ENCODE measurements at places on chromosomes 5 and 9.
A peak's percentile ranks its signal among the peaks of the same experiment; 100 is the strongest.

DNA sequence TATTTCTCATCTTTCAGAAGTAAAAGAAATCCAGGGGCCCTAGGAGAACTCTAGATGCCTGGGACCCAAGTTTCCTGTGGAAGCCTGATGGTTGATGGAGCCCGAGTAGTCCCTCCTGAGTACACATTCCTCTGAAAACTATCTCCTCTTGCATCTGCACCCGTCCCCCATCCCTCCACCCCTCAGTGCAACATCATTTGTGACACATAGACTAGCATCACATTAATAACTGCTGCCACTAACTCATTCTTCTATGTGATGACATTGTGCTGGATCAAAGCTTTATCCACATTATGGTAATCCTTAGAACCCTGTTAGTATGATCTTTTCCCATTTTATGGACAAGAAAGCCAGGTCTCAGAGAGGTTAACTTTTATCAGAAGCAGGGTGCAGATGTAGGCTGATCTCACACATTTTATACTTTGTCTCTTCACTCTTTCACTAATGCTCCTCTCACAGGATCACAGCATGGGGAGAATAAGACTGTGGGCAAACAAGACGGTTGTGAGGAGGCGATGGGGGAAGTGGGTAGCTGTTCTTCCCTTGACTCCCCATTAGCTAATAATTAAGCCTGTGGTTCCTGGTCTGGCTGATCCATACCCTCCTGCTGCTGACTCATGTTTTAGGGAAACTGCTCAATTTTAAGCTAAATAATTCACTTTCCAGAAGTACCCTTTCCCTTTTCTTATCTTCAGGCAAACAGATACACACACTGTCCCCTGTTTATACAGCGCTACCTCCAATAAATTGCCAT lies 3.9 kb upstream of the HK3 start:
- no peak for DNase-seq

- DNase-seq: no peak
Measured at GRCh38 chr5:9362600-9362999, 183.3 kb downstream of the SEMA5A start.

DNA sequence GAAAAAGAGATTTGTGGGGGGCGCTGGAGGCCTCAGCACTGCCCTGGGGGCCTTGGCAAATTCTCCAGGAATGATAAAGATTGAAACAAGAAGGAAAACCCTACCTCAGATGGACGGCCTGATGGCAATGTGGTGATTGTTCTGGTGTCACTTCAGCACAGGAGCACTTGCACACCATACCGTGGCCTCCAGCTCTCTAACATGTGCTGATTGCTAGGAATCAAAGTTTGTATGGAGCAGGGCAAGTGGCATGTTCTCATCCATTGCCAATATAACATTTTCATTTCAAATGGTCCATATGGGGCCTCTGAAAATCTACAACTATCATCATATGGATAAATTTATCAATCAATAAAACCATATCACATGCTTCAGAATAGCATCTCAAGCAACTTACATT lies 253.0 kb downstream of the DEPDC1B start:
- no peak for DNase-seq

DNA sequence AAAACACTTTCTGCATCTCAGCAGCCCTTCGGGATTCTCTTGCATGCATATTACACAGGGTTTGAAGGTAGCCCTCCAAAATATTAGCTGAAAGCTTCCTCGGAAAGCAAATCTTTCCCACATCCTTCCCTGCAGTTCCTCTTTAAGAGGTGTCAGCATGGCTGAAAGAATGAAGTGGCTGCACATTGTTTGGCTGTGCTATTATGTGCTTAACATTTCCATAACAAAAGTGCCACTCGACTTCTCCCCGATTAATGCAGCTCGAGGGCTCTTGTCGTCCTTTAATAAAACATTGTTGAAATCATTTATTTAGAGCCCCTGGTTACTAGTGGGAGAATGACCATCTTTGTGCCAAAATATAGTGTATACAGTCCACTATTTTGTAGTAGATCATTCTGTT lies 6.5 kb downstream of the GAS1 start:
- DNase-seq: no peak

GRCh38 chr9:83992407-83992806 lies 11.8 kb downstream of the RMI1 start:
- DNase-seq: peak; percentile 49

- no peak for DNase-seq
Measured at GRCh38 chr5:93572608-93573353, 8.2 kb downstream of the NR2F1-AS1 start.

GRCh38 chr5:53165431-53166182 lies 56.0 kb upstream of the MOCS2 start:
- no peak for DNase-seq

GRCh38 chr5:19301271-19301670 lies 686.7 kb downstream of the CDH18 start:
- no peak for DNase-seq

DNA sequence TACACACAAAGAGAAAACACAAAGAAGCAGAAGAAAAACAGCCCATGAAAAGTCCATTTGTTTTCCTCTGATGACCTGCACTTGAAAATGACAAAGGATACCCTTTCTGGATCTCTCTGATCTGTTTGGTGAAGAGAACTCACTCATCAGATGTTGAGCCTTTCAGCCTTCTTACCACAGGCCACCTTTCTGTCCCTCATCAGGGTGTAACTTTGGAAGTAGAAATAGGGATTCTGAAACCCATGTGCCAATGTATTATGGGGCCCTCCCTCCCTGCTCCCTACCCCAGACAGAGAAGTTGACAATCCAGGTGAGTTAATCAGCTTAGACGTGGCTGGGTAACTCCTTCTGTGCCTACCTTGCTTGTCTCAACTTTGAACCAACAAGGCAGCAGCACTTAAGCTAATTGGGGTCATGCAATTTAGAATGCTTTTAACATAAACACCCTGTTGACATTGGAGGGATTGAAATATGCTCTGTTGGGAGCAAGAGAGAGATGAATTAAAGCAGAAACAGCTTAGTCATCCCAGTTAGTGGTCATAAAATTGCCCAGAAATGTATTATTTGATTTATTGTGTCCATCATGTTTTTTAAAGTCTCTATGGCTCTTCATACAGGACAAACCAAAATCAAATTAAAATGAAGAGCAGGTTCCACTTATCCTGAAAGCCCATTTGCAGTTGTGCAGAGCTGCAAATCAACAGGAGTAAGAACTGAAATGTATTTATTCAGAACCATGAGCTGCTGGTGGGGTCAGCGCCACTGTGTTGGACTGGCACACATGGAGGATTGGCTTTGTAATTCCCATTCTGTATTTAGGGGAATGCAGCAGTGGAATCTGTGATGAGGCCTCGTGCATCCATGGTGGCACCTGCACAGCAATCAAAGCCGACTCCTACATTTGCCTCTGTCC lies 132.0 kb downstream of the LIFR start:
- peak; percentile 42 for DNase-seq

- peak; percentile 5 for DNase-seq
Measured at GRCh38 chr5:111384220-111384619, 128.1 kb downstream of the STARD4 start.

GRCh38 chr9:129673602-129674001 lies 8.2 kb downstream of the PRRX2 start:
- DNase-seq: no peak

DNA sequence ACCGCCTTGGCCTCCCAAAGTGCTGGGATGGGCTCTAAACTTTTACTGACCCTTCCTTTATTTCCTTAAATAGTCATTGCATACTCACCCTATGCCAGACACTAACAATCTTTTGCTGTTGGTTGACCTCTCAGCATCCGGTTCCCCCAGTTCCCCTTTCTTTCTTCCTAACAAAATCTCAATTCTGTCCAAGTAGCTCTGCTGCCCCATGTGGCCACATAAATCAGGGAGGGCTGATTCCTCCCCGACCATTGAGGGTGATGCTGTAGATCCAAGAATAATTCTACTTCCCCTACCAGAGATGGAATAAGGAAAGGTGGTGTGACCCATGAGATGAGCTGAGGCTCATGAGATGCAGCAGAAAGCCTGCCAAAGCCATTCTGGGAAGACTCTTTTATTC lies 315.3 kb upstream of the MSX2 start:
- DNase-seq: no peak

DNA sequence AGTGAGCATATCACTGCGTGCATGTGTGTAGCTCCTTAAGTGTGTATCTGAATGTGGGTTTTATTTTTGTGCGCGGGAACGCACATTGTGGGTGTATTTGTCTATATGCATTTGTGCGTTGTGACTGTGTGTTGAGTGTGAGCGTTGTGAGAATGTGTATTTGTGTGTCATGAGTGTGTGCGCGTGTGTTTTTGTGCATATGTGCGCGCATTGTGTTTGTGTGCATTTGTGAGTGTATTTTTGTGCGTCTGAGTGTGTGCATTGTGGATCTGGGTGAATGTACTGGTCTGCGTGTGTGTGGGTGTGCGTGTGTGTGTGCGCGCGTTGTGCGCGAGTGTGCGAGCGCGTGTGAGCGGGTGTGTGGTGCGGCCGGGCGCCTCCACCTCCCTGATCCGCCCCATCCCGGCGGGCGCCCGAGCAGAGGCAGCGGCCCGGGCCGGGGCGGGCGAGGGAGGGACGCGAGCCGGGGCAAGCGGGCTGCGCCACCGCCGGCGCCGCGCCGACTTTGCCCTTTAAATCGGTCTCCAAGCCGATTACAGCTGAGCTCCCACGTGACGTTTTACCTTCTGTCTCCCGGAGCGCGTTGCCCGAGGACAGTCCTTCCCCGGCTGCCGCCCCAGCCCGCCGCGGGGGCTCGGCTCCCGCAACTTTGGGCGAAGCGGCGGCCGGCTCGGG lies at the start of gene RASGRF2:
TSS of gene RASGRF2 (plus strand) at position 596 of the 675 bp plus-strand sequence. CDS start 376 bp downstream, outside the sequence.
- peak; percentile 13 for DNase-seq

GRCh38 chr5:39376293-39376714 lies 12.0 kb upstream of the C9 start:
- DNase-seq: peak; percentile 59

DNA sequence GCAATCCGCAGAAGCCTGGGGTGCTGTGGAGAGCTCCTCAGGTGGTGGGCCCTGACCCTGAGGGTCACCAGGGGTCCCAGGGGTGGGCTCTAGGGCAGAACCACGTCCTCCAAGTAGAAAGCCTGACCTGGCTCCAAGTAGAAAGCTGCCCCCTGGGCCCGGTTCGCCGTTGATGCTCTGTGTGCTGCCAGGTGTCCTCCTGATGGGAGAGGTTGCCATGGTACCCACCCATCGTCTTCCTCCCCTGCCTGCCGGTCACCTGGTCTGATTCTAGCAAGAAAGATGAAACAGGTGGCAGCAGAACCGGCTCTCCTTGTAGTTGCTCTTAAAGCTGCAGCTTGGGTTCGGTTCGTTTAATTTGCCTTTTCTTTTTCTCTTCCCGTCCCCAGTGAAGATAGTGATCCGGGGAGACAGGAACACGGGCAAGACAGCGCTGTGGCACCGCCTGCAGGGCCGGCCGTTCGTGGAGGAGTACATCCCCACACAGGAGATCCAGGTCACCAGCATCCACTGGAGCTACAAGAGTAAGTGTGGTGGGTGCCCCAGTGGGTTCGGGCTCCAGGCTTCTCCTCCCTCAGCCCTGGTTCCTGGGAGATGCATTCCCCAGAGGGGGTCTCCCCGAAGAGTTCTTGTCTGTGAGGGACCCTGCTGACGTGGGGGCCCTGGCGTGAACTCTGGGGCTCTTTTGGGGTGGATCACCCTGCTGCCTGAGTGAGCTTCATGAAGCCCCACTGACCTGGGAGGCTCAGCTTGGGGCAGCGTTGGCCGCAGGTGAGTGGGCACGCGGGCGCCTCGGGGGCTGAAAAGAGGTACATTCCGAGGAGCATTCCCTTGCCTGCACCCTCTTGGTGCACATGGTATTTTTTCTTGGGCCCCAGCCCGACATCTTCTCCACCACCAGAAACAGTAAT lies 15.6 kb downstream of the RABL6 start:
- DNase-seq: no peak

GRCh38 chr9:100474082-100474923 lies 1.4 kb downstream of the TMEFF1 start:
- DNase-seq: no peak

DNA sequence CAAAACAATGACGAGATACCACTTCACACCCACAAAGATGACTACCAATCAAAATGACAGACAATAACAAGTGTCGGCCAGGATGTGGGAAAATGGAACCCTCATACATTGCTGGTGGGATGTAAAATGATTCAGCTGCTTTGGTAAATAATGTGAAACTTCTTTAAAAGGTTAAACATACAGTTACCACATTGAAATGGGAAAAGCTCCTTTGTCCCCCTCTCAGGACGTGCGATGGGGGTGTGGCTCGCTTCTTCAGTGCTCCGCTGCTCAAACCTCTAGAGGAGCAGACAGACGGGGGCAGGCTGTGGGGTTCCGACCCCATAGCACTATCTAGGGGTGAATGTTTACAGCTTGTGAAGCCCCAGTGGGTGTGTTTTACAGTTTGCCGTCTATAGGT lies 8.0 kb upstream of the PLPP6 start:
- DNase-seq: peak; percentile 41

DNA sequence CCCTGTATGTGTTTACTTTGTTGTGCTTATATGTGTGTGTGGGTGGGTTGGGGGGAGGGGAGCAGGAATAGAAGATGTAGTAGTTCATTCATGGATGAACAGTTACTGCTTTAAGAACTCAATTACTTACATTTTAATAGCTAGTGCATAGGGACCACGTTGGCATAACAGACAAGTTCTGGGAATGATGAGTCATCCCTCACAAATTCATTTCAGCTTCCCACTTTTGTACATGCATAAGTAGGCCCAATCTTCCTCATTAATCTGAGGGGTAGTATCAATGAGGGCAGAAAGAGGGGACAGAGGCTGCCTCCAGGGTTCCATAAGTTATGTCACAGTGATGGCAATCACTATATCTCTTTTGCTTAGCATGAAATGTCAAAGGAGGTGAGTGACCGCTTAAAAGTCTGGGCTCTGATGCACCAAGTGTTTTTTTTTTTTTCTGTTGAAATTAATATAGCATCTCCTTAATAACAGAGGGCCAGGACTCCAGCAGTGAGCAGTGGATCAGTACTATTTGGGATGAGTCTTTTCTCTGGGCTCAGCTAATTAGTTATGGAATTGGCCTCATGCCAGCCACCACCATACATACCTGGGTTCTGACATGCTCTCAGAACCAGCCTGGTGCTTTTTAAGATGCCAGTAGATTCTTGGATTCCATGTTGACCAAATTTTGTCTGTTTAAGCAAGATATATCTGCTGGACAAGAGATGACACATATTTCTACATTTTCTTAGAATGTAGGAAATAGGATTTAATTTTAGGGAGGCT lies 37.1 kb downstream of the PRDM6 start:
- peak; percentile 46 for DNase-seq

DNA sequence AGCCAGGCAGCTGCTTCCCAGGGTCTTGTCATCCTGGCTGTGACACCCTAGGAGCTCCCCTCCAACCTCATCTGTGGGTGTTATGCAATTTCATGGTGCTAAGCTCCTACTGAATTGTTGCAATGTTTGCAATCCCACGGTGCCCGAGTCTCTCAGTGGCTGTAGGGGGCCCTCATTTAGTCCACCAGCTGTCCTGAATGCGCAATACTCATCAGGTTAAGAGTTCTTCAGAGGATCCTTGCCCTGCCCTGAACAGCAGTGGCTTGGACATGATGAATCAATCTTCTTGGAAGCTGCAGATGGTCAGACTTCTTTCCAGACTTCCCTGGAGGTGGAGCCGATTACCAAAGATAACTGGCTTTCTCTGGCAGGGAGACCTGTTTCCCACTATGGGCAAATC lies 584.1 kb downstream of the CCDC171 start:
- DNase-seq: peak; percentile 100
